Nephron progenitor cell (in vitro differentiated cells): ENCODE measurements at places on chromosomes 5 and 9.

DNA sequence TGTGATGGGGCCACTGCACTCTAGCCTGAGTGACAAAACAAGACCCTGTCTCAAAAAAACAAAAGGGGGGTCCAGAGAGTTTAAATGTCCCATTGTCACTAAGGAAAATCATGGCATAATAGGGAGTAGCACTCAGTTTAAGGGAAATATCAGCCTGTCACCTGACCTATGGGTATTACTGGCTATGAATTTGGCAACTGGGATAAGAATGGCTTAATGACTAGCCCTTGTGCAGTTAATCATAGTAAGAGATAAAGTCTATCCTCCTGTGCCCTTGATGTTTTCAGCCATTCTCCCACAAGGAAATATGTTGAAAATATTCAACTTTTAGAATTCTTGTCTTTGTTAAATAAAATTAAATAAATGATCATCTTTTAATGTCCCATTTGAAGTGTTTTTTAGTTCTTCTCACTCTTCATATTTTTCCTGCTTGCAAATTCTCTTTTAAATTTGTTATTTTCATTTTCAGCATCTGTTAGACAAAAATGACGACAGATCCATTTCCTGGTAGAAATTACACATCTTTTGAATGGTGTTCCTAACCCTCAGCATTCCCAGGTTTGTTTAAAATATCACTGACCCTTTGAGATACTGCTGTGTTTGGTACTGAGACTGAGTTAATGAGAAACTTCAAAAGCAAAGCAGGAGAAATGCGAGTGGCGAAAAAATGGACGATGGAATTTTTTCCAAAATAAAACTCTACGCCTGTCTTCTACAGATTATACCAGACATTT, 191.4 kb downstream of the ARHGAP26 start:
- no peak for DNase-seq

- peak; percentile 78 for DNase-seq
Observed at GRCh38 chr5:135977375-135977928, 22.7 kb upstream of the LECT2 start.

- no peak for DNase-seq
Observed at GRCh38 chr9:125262294-125262991, 817 bp downstream of the GAPVD1 start.

- DNase-seq = no peak
Observed at GRCh38 chr5:178419196-178419595, 171.0 kb downstream of the COL23A1 start.

GRCh38 chr5:127615916-127616315, 33.0 kb upstream of the CTXN3 start:
- no peak for DNase-seq

GRCh38 chr5:135116160-135116561, 82.1 kb upstream of the PITX1 start:
- DNase-seq = no peak

DNA sequence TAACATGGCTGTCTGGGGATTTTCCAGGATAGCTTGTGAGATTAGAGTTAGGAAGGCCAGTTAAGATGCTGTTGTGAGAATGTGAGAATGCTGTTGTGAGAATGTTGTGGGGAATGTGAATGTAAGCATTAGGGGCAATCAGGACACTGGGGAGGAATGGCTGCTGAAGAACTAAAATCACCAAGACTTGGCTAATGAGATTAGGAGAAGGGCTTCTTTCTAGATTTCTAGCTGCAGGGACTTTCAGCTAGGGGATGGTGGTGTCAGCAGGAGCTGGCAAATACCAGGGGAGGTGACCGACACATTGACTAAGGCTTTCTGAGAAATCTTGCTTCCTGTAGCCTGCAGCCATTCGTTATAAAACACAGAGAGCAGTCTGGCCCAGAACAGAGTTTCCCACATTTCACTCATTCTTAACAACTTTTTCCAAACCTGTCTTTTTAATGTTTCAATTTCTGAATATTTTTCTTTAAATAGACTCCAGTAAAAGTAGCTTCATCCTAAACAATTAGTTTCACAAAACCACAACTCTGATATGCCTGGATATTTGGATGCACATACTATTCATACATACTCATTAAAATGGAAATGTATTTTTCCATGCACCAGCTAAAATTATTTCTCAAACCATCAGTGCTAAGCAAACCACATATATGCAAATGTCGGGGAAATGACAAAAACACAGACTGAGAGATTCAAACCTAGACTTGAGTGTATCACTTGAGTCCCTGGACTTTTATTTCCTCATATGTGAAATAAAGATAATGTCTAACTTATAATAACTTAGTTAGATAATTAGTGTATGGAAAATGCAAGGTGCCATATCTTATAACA, 89.3 kb upstream of the TNC start:
- no peak for DNase-seq

DNA sequence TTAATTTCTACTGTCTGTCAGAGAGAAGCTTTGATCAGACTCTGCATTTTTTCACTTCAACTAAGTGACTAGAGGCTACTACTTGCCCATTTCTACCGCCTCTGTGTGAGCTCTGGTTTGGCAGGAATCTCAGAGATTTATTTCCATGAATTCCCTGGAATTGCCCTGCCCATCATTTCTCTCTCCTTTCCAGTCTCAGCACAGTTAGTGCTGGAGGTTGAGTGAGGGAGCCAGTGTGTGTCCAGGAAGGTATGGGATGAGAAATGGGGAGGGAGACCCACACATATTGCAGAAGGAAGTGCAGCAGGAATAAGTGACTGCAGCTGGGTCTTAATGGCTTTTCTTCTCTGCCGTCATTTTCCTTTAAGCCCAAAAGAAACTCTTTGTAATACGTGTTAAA, 443.1 kb upstream of the ZNF462 start:
- no peak for DNase-seq

DNA sequence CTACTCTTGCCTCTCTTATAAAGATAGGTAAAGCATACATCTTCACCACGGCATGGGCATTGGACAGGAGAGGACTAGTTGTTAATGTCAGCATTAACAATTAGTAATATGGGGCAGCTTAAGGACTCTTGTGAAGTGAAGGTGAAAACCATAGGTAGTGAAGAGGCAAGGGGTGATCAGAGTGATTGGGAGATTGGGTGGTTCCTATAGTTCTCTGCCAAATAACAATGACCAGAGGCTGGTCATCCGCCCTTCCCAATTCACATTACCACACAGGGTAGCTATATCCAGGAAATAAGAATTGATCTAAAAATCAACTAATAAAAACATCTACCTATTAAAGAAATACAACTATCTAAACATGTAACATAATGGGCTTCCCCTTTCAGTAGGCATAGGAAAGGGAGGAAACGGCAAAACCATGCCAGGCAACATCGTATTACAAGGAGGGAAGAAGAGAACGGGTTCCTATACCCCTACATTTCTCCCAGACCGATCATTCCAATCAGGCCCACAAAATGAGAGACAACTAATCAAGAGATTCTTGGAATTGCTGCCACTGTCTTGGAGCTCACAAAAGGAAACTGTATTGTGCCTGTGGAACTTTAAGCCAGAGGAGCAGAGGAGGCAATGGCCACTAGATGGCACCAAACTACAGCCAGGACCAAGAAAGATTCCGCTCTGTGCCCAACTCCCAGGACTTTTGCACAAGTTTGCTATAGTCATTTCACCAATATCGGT, 121.6 kb downstream of the FBXL17 start:
- peak; percentile 73 for DNase-seq

GRCh38 chr5:123951582-123951977, 439.6 kb downstream of the CSNK1G3 start:
- DNase-seq = no peak

DNA sequence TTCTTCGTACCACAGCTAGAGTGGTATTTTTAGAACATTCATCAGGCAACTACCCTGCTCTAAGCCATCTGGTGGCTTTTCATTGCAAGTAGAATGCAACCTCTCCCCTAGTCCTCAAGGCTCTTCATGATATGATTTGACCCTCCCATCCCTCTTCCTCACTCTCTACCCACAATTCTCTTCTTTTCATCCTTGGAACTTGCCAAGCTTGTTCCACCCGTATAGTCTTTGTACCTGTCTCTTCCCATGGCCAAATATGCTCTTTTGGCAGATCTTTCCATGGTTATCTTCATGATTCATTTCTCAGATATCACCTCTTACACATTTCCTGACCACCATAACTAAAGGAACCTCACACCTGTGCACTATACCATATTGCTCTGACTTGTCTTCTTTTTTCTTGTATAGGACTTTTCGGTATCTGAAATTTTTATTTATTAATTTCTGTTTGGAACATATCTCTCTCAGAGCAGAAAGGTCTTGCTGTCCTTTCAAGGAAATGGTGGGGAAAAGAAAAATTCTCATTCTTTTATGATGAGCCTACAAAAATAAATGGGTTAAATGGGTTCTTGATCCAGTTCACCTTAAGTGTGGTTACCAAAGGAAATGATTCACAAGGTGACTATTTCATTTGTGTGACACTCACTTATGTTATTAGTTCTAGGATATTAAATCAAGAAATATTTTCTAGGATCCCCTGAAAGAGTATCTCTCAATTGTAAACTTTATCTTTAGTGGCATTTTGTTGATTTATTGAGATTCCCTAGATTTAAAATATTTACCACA, 3.7 kb upstream of the CD274 start:
- no peak for DNase-seq

- DNase-seq = no peak
Observed at GRCh38 chr9:61665330-61665751, 475.5 kb downstream of the SPATA31A7 start.

- DNase-seq = no peak
Observed at GRCh38 chr5:22908129-22908528, 55.0 kb upstream of the CDH12 start.

GRCh38 chr5:92126182-92126581, 743.1 kb upstream of the ARRDC3 start:
- DNase-seq = no peak

DNA sequence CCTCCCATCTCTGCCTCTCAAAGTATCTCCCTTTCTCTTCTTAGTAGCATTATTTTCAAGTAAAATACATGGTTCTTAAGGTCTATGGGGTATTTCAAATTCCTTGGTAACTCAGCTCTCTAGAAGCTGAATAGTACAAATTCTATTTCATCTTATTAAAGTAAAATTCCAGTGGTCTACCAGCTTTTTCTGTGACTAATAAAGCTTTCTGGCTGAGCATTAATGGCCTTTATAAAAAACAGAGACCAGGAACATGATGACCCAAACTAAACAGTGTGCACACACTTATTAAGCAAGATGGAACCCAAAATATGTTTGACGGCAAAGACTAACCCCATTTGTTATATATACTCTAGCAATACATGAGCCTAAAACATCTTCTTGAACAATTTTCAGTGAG, 142.6 kb downstream of the OR2K2 start:
- no peak for DNase-seq

DNA sequence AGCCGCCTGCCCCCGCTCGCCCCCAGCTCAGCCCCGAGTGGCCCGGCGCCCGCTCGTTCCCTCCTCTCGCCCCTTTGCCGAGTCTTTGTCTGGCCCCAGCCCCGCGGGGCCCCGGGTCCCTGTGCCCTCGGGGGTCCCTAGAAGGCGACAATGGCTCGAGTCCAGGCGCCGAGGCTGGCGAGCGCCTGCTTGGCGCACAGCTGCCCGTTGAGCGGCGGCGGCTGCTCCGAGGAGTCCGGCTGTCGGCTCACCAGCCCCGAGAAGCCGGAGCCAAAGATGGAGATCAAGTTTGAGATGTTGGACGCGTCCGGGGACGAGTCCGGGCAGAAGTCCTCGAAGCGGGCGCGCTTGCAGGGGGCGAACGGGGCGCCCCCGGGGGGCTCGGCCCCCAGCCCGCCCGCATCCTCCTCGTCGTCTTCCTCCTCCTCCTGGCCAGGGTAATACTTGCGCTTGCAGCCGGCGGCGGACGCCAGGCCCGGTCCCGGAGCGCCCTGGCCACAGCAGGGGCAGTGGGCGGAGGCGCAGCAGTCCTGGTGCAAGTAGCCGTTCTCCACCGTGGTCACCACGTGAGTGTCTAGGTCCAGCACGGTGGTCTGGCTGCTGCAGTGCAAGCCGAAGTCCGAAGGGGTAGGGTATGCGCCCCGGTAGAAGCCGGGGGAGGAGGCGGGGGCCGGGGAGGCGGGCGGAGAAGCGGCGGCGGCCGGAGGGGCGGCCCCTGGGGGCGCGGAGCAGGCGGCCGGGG, 1.2 kb downstream of the IER5L start:
- DNase-seq = peak; percentile 43

DNA sequence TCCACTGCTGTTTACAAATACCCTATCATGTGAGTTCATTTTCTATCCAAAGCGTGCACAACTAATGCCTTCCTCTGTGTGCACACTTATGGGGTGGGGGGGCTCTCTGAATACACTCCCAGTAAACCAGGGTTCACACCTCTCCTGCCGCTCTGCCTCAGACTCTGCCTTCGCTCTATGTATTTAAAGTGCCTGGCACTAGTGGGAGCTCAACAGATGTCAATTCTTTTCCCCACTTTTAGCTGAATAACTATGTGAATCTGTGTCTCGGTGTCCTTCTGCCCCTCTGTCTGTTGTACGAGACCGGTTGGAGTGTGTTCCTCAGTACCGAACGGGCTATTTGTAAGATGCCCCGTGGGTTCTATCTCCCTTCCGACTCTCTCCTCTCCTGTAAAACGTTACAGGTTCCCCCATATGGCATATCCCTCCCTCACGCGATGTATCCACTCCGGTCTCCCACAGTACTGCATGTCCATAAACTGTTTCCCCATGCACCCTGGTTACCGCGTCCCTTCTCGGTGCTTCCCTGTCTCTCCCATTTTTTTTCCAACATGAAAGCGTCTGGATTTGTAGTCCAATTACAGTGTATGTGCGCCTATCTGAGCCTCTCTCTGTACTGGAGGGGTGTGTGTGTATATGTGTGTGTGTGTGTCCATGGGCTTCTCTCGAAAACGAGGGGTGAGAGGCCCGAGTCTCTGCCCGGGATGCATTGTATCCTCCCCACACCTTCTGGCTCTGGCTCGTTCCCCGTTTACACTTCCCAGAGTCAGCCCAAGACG, 1.6 kb downstream of the ELL2 start:
- DNase-seq = peak; percentile 4

- peak; percentile 58 for DNase-seq
Observed at GRCh38 chr9:94921092-94921471, 194.6 kb downstream of the AOPEP start.

- no peak for DNase-seq
Observed at GRCh38 chr9:4321554-4321953, 21.7 kb upstream of the GLIS3 start.

GRCh38 chr5:137888466-137888862, 793 bp upstream of the PKD2L2 start:
- DNase-seq = no peak

GRCh38 chr9:14806941-14807520, 84.5 kb upstream of the CER1 start:
- no peak for DNase-seq

- peak; percentile 26 for DNase-seq
Observed at GRCh38 chr5:172559004-172559932, 81.8 kb upstream of the NEURL1B start.

GRCh38 chr9:100352201-100352726, 478 bp downstream of the TEX10 start:
- DNase-seq = no peak

DNA sequence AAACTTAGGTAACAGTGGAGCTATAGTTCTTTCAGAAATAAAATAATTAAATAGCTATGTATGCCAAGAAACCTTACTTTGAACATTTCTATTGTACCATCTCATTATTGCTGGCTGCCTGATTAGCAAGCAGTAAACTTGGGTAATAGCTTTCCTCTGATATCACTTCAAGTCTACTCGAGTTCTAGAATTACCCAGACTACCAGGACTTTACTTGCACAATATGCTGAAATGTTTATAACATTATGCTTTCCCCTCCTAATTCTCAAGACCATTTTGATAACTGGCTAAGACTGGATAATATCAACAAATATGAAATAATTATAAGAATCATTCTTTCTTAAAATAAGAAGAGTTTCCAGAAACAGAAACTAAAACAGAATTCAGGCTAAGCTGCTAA, 512.6 kb downstream of the RAB3C start:
- DNase-seq = no peak

- no peak for DNase-seq
Observed at GRCh38 chr9:117313989-117314388, 100.9 kb downstream of the ASTN2 start.
